T-helper 9 cell (primary cell): ENCODE measurements at places on chromosomes 5 and 9.

GRCh38 chr5:176540956-176541337 lies 3.7 kb upstream of the RNF44 start:
- no peak for DNase-seq

GRCh38 chr5:26807231-26808199 lies 230.9 kb downstream of the CDH9 start:
- DNase-seq = no peak

DNA sequence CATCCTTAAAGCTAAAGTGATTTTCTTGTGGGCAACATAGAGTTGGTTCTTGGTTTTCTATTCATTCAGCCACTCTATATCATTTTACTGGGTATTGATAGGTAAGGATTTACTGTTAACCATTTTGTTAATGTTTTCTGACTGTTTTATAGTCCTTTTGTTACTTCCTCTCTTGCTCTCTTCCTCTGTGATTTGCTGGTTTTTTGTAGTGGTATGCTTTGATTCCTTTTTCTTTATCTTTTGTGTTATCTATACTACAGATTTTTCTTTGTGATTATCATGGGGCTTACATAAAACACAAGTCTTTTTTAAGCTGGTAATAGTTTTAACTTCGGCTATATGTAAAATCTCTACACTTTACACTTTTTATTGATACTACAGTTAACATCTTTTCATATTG lies 43.3 kb downstream of the CREBRF start:
- no peak for DNase-seq

DNA sequence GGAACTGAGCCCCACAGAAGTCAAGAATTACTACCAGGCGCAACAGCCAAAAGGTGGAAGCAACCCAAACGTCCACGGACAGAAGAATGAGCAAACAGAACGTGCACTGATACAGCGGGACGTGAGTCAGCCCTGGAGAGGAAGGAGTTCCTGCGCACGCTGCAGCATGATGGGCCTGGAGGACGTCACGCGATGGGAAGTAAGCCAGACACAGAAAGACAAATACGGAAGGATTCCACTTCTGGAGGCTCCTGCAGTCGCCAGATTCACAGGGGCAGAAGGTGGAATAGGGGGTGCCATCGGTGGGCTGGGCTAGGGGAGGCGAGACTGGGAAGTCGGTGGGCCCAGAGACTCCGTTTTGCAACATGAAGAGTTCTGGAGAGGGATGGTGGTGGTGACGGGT lies 80.3 kb upstream of the PHYKPL start:
- no peak for DNase-seq

- DNase-seq = no peak
These were observed 252.5 kb upstream of the DMRT1 start for GRCh38 chr9:588981-589380.

DNA sequence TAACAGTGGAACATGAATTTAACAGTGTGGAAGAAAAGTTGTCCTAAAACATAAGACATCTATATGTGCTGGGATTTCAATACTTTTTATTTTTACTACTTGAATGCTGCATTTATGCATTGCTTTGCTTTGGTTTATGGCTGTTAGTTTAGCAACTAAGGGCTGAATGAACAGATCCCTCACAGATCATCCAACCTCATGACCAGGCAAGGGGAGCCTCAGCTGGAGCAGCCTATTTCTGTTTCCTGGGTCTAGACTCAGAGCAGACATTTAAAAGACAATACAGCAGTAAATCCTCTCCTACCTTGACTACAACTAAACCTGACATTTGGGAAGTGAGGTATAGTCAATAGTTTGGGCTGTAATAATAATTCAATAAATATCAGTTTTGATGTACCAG lies 163.3 kb downstream of the AUH start:
- no peak for DNase-seq

- DNase-seq = no peak
These were observed 243.3 kb upstream of the ACTBL2 start for GRCh38 chr5:57725658-57726504.
